ENCODE measurements at places on chromosomes 2 and 18. TPM values are rescaled to one million over a fixed set of nuclear protein-coding genes. Genes with fewer than 3 reads are reported as not detected.

Gene FZD7
- 24.6 TPM for total RNA-seq

Gene IL1RN
- total RNA-seq, result 0.57 TPM

Gene ANTXR1
- 28.9 TPM for total RNA-seq

Gene POTEC
- total RNA-seq, result not detected

Gene ATP6V1C2
- total RNA-seq, result 2.7 TPM

Gene MC5R
- not detected for total RNA-seq

DNA sequence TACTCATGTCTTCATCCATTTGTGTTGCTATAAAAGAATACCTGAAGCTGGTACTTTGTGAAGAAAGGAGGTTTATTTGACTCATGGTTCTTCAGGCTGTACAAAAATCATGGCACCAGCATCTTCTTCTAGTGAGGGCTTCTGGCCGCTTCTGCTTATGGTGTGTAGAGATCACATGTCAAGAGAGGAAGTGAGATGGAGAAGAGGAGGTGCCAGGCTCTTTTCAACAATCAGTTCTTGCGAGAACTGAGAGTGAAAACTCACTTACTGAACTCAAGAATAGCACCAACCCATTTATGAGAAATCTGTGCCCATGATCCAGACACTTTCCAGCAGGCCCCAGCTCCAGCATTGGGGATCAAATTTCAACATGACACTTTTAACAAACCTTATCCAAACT, 30.0 kb upstream of the BARD1 start:
- no peak for DNase-seq

- DNase-seq, result no peak
Measured at GRCh38 chr2:24040511-24040910, 6.7 kb downstream of the WDCP start.

- DNase-seq, result no peak
Measured at GRCh38 chr2:151334082-151334815, 23.1 kb upstream of the TNFAIP6 start.

DNA sequence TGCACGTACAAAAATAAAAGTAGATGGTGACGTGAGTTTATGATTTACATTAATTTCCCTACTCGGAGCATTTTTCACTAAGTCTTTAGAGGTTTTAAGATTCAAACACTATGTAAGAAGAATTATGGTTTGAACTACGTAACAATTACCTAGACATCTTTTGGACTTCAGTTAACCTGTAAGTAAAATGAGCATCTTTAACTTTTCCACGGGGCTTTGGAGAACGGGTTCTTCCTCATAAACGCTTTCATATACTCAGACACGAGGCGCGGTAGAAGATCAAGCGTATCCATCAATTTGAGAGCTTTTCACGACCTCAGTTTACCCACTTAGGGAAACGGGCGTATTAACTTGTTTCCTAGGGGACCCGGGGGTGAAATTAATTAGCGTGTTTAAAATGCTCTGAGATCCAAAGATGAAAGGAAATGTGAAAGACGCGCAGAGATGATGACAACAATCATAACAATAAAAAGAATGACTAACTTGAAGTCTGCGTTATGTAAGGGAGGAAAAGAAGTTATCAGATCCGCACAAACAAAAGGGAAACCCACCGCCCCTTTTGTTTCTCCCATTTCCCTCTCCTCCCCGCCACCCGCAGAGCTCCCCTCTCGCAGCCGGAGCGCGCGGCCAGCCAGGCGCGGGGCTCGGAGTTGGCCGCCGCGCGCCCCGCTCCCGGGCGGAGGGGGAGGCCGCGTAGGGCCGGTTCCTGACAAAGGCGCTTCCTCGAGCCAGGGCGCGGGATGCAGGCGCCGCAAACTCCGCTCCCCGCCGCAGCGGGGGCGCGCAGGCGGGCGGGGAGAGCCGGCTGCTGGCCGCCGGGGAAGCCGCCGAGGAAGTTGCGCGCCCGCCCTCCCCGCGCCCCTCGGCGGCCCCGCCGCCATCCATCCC, 807 bp downstream of the PELI1 start:
- DNase-seq, result peak; percentile 67

- DNase-seq, result no peak
Measured at GRCh38 chr18:10546557-10547300, 20.9 kb downstream of the NAPG start.

DNA sequence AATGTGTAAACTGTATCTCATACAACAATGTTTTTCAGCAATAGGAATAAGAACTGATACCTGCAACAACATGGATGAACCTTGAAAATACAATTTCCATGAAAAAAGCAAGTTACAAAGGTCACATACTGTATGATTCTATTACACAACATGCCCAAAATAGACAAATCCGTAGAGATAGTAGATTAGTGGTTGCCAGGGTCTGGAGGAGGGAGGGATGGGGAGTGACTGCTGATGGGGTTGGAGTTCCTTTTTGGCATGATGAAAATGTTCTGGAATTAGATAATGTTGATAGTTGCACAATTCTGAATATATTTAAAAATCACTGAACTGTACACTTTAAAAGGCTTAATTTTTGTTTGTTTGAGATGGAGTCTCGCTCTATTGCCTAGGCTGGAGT, 33.8 kb downstream of the UBXN4 start:
- DNase-seq, result no peak

DNA sequence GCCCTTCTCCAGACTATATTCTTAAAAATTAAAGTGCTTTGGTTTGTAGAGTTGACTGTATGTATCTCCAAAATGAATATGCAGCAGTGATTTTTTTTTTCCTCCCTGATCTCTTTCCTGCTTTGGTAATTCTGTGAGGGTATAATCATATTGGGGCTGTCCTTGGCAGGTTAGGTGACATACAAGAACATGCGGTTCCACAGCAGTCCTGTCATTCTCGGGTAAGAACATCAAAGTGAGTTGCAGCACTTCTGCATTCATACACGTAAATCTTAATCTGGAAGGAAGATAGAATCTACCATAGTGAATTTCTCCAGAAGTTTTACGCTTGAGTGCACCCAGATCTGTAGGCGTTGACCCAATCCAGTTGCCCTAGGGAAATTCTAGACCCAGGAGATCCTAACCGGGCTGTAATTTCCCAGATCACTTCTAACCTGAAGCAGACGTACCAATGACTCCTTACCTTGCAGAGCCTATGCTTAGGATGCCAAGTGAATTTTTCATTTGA, 109.4 kb downstream of the PRPF40A start:
- DNase-seq, result no peak
